Cerebellar nuclear complex (tissue), 1 donor: ENCODE measurements at places on chromosomes 1 and 21.

GRCh38 chr1:111399792-111400610, 27.5 kb downstream of the OVGP1 start:
- no peak for DNase-seq

GRCh38 chr1:75587692-75588091, 23.2 kb downstream of the SLC44A5 start:
- no peak for DNase-seq

GRCh38 chr1:21621761-21622436, 47.3 kb downstream of the RAP1GAP start:
- DNase-seq: no peak

- DNase-seq: no peak
These were observed 102.7 kb downstream of the HUNK start for GRCh38 chr21:31975491-31975890.

- no peak for DNase-seq
These were observed 369.3 kb downstream of the PBX1 start for GRCh38 chr1:164928232-164928812.

DNA sequence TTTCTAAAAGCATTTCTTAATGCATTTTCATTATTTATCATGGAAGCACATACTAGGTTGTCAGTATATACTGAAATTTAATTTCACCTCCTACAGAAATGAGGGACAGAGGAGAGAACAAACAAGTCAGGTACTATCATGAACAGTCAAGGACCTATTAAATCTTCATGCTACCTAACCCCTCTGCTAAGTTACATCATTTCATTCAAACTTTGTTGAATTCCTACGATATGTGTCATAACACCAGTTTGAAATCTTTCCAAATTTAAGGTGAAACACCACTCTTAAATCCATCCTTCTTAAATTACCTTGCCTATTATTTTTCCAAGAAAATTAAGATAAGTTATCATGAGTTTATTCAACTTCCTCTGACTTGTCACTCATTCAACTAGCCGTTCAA, 78.9 kb downstream of the DENND1B start:
- no peak for DNase-seq

DNA sequence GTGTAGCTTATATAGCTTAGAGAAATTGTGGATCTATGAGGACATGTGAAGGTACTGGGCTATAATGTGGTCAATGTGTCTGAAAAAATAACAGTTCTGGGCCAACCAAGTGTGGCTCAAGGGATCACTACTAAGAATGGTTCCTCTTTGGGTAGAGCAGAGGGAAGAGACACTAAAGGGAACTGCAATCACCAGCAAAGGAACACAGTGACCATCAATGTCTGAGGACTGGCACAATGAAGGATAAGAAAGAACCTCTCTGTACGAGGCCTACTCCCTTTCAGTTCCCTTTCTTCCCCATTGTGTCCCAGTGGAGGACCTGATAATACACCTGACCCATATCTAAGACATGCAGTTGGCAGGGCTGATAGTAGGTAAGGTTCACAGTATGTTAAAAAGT, 89.9 kb upstream of the JAK1 start:
- no peak for DNase-seq

GRCh38 chr21:30979054-30979453, 59.2 kb downstream of the KRTAP19-8 start:
- DNase-seq: no peak
